ENCODE measurements at places on chromosomes 7 and 10. TPM values are rescaled to one million over a fixed set of nuclear protein-coding genes. Genes with fewer than 3 reads are reported as not detected.

Gene STOX1
- 3.8 TPM for total RNA-seq

GRCh38 chr10:79241629-79241989 is 105.7 kb upstream of the PPIF start:
- H3K4me1 ChIP-seq, result peaks cover 28% of the 10 kb centered on the region
- H3K36me3 ChIP-seq, result no peaks in the 10 kb centered on the region
- no peak for DNase-seq
- H3K27me3 ChIP-seq, result no peaks in the 10 kb centered on the region
- H3K27ac ChIP-seq, result no peak overlapping the region
- H3K4me3 ChIP-seq, result no peak overlapping the region

GRCh38 chr10:60314069-60314940 is 75.4 kb downstream of the ANK3 start:
- no peak for DNase-seq
- H3K4me1 ChIP-seq, result no peaks in the 10 kb centered on the region
- H3K27ac ChIP-seq, result no peak overlapping the region
- no peak overlapping the region for H3K4me3 ChIP-seq
- H3K27me3 ChIP-seq, result no peaks in the 10 kb centered on the region

DNA sequence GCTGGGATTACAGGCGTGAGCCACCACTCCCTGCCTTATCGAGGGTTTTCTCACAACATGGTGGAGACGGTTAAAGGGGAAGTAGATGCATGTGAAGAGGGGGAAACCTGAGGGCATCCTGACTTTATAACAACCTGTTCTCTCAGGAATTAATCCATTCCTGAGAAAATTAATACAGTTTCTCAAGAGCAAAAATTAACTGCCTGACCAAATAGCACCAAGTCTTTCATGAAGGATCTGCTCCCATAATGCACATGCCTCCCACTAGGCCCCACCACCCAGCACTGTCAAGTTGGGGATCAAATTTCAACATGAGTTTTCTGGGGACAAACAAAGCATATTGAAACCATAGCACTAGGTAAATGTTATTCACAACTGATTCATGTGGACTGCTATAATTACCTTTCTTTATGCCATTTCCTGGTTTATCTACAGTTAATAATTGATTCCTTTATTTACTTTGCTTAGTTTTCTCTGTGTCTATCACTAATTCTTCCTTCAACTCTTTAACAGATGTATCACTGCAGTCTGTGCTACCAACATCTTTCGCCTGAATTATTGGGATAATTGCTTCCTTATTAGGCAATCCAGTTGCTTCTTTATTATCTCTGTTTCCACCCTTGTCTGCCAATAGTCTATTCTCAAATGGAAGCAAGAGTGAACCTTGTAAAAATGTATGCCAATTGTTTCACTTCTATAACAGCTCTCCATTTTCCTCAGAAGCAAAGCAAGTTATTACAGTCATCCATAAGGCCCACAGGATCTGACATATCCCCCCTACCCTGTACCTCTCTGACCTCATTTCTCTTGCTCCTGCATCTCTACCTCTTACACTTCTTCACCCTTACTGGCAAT is 12.9 kb upstream of the MICU1 start:
- no peak overlapping the region for H3K4me3 ChIP-seq
- no peaks in the 10 kb centered on the region for H3K4me1 ChIP-seq
- H3K36me3 ChIP-seq, result no peaks in the 10 kb centered on the region
- no peaks in the 10 kb centered on the region for H3K27me3 ChIP-seq
- no peak overlapping the region for H3K27ac ChIP-seq
